Stimulated activated CD8-positive, alpha-beta memory T cell treated with anti-CD3 and anti-CD28 coated beads, Interleukin-15, amount 100 ng/mL, for 1 hour (primary cell): ENCODE measurements at places on chromosomes 1 and 21.

DNA sequence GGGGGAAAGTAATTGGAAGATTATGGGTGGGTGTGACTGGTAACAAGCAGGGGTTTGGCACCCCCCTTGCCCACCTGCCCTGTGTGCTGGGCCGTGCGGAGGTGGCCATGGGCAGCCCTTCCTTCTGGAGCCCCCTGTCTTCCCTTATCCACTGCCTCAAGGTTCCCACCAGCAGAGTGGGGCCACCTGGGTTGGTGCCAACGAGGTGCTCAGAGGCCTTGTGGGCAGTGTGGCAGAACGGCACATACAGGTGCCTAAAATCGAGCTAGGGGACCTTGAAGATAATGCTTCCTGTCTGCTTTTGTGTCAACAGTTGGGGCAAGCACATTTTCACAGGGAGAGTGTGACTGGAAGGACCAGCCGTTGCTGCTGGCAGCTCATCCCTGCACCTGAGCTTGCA lies 161.8 kb downstream of the PCBP3 start:
- DNase-seq: no peak

DNA sequence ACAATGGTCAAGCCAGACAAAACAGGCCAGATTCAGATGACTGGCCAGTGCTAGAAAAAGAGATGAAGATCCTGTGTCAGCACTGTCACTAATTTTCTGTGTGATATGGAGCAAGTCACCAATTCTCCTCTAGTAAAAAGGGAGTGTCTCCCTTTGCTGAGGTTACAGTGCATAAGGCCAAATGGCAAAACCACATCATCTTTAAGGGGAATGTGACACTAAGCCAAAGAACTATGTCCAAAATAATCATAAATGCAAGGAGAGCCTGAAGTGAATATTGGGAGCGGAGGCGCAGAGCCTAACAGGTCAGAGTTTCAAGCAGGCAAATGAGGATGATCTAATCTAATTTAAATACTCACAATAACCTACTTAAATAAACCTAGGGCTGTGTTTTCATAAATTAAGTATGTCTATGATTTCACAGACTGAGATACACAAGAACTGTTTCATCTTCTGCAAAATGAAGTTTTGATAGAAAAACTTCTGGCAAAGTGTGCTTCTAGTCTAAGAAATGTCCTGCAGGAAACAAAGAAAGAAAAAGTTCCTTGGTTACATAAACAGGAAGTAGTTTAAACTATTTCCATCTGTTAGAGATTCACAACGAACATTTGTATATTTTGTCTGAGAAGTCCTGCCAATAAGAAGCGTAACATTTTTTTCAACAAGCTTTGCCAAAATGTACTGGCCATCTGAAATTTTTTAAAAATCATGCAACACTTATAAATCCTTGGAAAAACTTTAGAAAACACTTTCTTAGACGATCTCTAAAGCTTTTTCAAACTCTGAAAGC lies 290.2 kb downstream of the LRRC40 start:
- DNase-seq: no peak

- no peak for DNase-seq
Observed at GRCh38 chr1:7755448-7755847, 15.6 kb upstream of the VAMP3 start.

DNA sequence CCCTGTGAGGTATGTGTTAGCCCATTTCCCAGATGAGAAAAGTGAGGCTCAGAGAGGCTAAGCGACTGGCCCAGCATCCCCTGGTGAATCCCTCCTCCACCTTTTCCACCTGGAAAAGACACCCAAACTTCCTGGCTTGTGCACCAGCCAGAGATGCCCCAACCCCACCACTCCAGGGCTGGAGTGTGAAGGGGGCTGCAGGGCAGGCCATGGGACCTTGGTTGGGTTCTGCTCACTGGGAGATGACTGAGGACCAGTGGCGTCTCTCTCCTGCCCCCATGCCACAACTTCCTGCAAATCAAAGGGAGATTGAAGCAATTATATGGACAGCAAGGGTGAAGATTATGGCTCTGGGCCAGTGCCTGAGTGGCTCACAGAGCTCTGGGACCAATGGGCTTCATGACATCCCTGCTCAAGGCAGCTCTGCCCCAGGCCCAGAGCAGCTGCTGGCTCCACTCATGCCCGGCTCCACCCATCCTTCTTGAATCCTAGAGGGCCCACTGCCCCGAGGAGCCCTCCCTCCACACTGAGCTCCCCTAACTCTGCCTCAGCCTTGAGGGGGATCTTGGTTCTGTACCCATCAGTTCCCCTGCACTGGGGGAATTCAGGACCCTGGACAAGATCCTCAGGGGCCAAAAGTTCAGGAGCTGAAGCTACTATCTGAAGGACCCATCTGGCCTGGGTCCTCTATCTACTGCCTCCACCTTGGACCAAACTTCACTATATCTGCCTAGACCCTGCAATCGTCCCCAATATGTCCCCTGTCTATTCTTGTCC lies 416.9 kb downstream of the PTPRU start:
- DNase-seq: no peak

GRCh38 chr1:25779894-25780293 lies 20.1 kb upstream of the SELENON start:
- DNase-seq: no peak

GRCh38 chr1:54157401-54157800 lies 4.6 kb upstream of the CDCP2 start:
- no peak for DNase-seq

GRCh38 chr1:220873868-220874655 lies 5.2 kb upstream of the HLX start:
- no peak for DNase-seq

DNA sequence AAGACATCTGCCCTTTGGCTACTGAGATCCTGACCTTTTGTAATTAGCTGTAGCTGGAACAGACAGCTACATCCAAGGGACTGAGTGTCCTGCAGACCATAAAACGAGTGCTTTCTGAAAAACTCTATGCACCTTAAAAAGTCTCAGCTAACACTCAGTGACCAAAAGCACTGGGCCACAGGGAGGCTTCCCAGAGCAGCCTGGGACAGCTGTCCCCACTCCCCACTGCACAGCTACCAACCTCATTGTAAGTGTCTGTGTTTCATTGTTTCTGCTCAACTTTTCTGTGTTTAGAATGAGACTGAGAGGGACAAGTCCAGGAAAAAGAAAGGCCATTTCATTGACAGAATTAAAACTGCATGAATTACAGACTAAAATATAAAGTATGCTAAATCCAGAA lies 80.7 kb downstream of the SMYD2 start:
- DNase-seq: no peak

GRCh38 chr1:67307251-67308060 lies at the start of gene IL12RB2:
Gene IL12RB2 (plus strand): TSS chr1:67307873. CDS start chr1:67320369, 12,496 bp downstream.
- DNase-seq: no peak

- DNase-seq: no peak
Observed at GRCh38 chr1:184881941-184882913, 92.1 kb downstream of the NIBAN1 start.

GRCh38 chr1:182861994-182862393 lies 22.8 kb downstream of the DHX9 start:
- DNase-seq: no peak

DNA sequence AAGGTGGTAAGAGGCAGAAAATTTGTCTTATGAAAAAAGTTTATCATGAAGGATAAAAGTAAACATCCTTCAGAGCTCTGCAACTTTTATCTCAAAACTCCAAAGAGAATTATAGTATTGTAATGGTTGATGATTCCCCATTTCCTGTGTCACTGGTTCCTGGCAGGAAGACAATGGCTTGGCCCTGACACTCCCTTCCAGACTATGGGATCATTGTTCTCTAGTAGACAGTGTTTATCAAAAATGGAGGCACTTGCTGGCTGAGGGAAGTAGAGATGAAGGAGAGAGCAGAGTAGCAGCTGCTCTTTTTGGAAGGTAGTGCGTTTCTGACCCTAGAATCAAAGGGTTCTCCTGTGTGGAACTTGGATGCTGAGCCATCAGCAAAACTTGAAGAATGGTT lies 145.9 kb upstream of the ATP1B1 start:
- no peak for DNase-seq

GRCh38 chr1:233364695-233365539 lies 37.4 kb downstream of the MAP3K21 start:
- no peak for DNase-seq

DNA sequence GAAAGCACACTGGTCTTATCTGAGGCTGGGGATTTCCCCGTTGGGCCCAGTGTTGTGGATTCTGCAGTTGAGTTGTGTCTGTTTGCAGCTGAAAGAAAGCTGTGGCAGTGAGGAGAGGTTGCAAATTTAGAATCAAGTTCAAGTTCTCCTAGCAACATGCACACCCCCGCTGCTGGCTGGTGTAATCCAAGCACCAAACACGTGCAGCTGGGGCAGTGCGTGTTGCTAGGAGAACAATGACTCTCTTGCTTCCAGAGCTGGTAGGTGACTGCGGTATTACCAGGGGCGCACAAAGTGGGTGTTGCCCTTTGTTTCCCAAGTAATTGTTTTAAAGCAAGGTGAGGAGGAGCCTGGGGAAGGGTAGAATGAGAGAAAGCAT lies 91.5 kb downstream of the IER5 start:
- DNase-seq: no peak

DNA sequence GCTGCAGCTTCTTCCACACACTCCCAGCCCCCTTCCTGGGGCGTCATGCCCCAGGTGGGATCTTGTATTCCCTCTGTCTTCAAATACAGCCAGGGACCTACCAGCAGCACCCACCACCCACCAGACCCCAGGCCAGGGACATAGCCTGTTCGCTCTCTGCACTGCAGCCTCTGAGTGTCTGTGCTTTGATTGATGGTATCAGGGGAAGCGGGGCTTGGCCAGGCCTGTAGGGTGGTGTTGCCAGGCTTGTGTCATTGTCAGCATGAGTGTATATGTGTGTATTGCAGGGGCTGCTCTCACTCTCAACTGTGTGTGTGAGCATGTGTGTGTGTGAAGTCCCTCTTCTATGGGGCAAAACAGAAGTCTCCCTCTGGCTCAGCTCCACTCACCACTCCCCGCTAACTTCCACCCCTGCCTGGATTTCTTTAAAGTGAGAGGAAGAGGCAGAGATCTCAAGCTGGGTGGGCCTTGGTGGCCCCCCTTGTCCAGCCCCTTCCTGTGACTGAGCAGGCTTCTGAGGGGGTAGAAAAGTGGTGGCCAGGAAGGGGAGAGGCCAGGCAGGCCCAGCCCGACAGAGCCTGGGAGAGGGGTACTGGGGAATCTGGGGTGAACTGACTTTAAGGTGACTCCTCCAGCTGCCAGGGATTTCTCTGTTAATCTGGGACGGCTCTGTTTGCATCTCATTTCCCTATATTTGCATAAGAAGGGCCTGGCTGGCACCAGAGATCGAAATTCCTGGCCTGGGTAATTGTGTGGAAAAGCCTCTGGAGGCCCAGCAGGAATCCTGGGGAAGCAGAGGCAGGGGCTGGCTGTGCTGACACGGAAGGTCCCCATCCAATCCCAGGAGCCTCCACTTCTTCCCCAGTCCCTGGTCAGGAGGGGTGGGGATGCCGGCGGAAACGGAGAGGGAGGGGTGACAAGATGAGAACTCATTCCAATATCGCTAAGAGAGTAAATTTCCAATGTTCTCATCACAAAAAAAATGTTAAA lies 18.6 kb upstream of the ADGRB2 start:
- no peak for DNase-seq

GRCh38 chr1:41768583-41768982 lies 150.1 kb downstream of the HIVEP3 start:
- DNase-seq: no peak

- no peak for DNase-seq
Observed at GRCh38 chr1:26125382-26125781, 13.8 kb downstream of the PDIK1L start.

GRCh38 chr1:209641832-209642172 lies 10.4 kb downstream of the LAMB3 start:
- DNase-seq: no peak

GRCh38 chr1:9561429-9561828 lies 22.2 kb downstream of the SLC25A33 start:
- DNase-seq: no peak

DNA sequence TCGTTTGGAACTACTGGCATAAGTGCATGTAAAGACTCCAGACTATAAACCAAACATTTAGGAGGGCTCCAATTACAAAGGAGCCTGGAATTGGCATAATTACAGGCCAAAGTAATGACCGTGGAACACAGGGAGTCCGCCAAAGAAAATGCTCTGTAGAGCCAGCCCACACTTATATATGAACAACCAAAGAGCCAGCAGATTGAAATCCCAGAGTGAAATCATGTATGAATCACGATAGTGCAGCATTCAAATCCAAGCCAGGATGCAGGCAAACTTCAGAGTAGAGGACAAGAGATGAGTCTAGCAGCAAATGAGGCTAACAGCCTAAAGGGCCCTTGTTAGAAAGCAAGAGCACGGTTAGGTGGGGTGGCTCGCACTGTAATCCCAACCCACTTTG lies 13.1 kb downstream of the VPS26C start:
- no peak for DNase-seq

- no peak for DNase-seq
Observed at GRCh38 chr1:11535761-11536572, 57.0 kb downstream of the DISP3 start.

DNA sequence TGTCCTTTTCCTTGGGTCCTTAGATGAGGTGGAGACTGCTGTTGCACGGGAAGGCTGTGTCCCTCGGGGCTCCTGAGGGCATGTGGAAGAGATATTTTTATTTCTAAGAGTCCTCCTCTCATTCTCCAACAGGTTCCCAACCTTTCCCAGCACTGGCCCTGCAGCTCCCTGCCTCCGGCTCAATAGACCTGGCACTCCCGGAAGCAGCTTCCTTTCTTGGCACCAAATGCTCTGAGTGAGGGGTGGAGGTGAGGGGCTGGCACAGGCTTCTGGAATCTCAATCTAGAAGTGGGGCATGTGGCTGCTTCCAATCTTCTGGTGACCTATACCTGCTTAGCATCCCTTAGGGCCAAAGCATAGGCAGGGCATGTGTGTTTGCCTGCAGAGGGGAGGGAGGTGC lies 4.5 kb downstream of the ETV3L start:
- DNase-seq: no peak

GRCh38 chr1:12572522-12572921 lies 45.5 kb downstream of the DHRS3 start:
- no peak for DNase-seq

GRCh38 chr1:168628807-168629206 lies 52.4 kb downstream of the XCL1 start:
- DNase-seq: no peak

DNA sequence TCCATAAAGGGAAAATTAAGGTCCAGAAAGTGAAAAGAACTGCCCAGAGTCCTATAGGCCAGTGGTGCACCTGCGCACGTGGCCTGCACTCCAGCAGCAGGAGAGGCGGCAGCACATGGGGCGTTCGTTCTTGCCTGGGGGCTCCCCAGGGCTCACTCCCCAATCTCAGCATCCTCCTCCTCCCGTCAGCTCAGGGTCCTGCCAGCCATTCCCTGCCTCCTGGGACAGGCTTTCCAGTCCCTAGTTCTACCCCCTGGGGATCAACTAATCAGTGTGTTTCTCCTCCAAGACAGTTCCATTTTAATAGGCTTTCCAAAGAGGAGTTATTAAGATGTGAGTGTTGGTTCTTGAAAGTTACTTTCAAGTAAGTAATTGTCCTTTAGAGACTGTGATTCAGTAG lies 1.2 kb upstream of the A3GALT2 start:
- DNase-seq: no peak

- no peak for DNase-seq
Observed at GRCh38 chr1:47189844-47190508, at the start of gene PDZK1IP1. Gene PDZK1IP1 (minus strand): TSS chr1:47190036. CDS start chr1:47189932, 104 bp downstream.

DNA sequence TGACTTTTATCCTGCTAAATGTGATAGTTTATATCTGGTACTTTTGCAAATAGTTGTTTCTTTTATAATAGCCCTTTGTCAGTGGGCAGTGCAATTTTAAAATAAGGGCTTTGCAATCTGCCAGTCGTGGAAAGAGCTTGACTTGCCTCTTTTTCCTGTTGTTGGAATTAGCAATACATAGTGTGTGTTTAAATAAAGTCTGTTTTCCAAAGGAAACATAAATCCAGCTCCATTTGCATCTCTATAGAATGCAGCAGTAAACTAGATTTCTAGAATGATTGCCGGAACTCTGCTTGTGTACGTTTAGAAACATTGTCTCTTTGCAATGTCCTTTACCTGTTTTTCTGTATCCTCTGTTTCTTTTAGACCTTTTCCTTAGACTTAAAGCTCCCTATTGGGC lies 33.1 kb downstream of the GABPA start:
- no peak for DNase-seq
